ENCODE measurements at places on chromosomes 3 and 15. TPM values are rescaled to one million over a fixed set of nuclear protein-coding genes. Genes with fewer than 3 reads are reported as not detected.

The OGG1 gene
- 25.6 TPM for total RNA-seq

The PRR20G gene
- total RNA-seq, result not detected

The CP gene
- not detected for total RNA-seq

The FMN1 gene
- total RNA-seq, result 3.0 TPM

The GP5 gene
- under 0.01 TPM for total RNA-seq

The SLC6A20 gene
- total RNA-seq, result 0.14 TPM
